ENCODE measurements at places on chromosomes 6 and 20. TPM values are rescaled to one million over a fixed set of nuclear protein-coding genes. Genes with fewer than 3 reads are reported as not detected.
A peak's percentile ranks its signal among the peaks of the same experiment; 100 is the strongest.

DNA sequence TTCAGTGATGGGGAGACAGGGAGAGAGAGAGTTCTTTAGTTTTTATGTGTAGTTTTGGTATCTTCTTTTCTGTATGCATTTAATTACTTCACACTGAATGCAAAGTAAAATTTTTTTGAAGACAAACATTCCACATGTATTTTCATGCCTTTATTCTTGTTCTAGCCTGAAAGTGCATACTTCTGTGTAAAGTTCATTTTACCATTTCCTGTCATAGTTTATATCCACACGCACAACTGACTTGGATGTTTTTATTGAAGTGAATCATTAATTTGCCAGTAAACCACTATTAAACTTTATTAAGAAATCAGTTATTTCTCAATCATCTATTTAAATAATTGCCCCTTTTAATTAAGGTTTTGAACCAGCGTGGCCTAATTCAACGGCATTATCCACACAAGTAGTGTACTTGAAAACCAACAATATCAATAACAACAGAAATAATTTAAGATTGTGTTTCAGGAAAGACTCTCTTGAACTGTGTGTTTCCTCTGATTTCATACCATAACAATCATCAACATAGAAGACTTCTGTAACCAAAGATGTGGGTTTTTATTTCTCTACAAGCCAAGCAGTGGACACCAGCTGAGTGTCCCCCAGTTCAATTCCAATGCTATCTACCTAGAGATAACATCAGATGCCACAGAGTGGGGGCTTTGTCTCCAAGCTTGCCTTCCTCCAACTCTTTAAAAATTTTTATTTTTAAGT is 512.7 kb upstream of the JAG1 start:
- DNase-seq, result no peak

DNA sequence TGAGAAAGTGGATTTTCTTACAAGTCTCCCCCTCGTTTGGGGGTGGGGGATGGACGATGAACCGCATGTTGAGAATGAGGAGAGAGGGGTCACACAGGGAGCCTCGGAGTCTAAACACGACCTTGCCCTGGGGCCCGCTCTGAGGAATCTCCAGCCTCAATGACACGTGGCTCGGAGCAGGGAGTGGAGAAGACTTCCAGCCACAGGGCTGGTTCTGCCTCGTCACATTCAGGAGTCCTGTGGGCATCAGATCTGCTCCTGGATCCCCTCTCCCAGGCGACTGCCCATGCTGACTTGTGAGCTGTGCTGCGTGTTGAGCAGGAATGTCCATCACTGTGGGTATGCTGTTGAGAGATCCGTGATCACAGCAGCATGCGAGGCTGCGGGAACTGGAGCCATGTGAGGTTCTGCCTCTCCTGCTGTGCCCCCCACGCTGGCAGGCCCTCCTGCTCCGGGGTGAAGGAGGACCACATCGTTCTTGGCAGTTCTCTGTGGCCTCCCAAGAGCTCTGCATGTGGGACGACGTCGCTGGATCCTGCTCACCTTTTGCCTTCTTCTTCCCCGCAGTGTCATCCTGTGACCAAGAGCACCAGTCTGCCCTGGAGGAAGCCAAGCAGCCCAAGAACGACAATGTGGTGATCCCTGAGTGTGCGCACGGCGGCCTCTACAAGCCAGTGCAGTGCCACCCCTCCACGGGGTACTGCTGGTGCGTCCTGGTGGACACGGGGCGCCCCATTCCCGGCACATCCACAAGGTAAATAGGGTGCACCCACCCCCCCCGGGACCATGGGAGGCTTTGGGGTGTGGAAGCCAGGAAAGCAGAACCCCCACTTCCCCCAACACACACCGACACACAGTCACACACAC is 157.5 kb downstream of the SMOC2 start:
- DNase-seq, result no peak

GRCh38 chr6:141463237-141463977 is 669.3 kb upstream of the GJE1 start:
- DNase-seq, result peak; percentile 29

DNA sequence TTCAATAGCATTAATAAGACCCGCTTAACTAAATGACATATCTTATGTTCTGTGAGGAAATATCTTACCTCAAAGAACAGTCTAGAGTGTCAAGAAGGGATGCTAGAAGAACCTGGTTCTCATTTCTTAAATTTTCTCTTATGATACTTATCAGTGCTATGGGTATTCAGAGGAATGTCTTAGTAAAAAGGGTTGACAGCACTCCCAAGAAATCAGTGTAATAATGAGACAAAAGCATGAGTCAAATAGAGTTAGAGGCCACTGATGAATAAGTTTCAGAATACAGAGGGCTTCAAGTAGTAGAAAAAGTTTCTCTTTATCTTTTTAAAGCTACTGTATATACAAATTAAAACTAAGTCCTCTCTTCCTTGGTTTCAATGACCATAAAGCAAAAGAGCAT is 242.8 kb downstream of the GJA1 start:
- DNase-seq, result no peak

Gene LPA
- not detected for total RNA-seq
